ENCODE measurements at places on chromosomes 1 and 21.
A peak's percentile ranks its signal among the peaks of the same experiment; 100 is the strongest.

DNA sequence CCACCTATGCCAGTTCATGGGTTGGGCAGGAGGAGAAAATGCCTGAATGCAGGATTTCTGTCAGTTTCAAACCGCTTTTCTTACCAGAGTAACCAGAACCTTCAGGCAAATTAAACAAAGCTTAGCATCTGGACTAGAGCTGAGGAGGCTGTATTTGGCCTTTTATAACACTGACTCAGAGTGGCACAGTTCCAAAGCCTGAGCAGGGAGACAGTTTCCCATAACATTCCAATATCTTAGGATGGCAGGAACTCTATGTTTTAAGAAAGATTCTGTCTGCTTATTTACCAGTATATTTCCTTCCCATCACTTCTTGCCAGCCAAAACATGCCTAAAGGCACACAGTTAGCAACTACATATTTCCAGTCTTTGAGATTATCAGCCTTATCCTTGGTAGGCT is 46.8 kb downstream of the UBR4 start:
- DNase-seq: no peak

DNA sequence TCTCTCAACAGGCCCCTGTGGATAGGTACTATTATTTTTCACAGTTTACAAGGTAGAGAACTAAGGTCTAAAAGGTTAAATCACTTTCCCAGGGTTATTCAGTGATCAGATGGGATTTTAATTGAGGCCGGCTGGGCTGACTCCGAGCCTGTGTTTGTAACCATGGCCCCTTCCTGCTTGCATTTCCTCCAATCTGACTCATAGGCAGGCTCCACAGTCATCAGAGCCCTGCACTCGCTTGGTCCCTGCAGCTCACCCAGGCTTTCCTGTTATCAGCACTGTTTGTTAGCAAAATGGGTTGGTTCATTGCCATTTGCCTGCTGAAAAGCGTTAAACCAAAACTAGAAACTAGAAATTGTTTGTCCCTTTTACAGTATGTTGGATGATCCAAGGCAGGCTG is 41.4 kb upstream of the LMX1A start:
- DNase-seq: no peak

DNA sequence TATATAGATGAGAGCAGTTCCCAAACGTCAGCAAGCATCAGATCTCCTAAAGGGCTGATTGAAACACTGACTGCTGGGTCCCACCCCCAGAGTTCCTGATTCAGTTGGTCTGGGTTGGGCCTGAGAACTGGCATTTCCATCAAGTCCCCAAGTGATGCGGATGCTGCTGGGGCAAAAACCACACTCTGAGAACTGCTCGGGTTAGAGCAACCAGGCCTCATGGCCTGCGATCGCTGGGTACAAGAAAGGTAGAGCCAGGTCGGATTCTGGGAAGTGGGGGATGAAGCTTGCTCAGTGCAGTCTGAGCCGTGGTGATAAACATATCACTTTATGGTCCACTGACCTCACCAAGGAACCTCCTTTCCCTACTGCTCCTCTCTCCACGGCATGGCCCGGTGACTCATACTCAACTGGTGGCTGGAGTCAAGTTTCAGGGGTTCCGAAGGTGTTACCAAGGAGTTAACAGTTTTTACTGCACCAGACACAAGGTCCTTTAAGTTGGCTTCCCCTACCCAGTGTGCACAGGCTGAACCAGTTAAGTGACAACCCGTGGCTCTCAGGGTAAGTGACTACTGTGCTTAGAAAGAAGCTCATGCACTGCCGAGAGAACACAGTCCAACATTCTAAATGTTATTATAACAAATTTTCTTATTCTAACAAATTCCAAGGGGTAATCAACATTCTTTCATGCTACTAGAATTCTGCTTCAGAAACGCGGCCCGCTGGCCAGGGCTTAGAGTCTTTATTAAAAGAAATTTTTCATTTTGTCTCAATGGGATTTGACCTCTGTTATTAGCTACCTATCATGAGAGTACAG is 153.5 kb downstream of the TGFBR3 start:
- DNase-seq: no peak

GRCh38 chr1:200909071-200909470 is 14.4 kb downstream of the INAVA start:
- no peak for DNase-seq

DNA sequence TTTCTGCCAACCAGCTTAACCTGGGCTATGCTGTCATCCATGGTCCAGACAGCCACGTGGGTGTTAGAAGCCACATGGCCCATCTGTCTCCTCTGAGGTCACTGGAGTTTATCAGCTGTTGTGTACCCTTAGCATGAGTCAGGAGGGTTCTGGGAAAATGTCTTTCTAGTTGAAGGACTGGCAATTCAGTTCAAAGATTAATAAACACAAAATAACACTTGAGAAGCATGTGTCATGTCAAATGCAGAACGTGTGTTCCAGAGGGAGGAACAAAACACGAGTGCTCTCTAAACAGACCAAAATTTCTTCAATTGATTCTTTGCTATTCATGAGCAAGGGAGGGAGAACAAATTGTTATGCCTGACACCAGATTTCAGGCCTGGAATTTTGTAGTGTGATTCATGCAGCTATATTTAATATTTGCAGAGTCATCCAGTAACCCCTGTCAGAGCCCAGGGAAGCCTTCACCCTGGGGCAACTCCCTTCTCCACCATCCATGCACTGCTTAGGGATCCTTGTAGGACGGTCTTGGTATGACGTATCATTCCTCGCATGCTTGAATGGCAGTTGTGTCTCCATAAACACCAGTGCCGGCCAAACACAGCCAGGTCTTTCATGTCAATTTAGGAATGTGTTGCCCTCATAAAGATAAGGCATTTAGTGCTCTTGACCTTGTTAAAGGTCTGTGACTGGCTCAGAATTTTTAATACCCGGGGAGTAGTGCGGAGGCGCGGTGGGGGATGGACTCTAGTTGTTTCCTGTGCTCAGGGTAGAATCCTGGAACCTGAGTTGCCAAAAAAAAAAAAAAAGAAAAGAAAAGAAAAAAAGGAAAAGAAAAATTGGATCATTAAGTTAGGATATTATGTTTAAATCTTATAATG is 27.7 kb upstream of the DYRK1A start:
- DNase-seq: peak; percentile 4

GRCh38 chr1:177020851-177021589 is 143.5 kb downstream of the ASTN1 start:
- no peak for DNase-seq

DNA sequence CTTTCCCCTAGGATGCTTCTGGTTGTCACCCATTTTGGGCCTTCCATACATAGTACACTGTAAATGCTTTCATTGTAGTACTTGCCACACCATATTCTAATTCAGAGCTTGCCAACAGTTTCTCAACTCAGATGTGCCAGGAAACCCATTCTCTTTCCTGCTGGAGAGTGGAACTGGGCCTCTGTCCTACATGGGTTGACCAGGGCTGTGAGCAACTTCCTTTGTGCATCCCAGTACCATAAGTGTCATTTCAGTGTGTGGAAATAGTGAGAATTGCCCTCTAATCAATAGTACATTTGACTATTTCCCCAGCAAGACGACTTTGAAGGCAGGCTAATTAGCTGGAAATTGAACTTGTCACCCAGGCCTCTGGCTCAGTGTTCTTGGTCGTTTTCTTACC is 74.8 kb downstream of the MTR start:
- no peak for DNase-seq

DNA sequence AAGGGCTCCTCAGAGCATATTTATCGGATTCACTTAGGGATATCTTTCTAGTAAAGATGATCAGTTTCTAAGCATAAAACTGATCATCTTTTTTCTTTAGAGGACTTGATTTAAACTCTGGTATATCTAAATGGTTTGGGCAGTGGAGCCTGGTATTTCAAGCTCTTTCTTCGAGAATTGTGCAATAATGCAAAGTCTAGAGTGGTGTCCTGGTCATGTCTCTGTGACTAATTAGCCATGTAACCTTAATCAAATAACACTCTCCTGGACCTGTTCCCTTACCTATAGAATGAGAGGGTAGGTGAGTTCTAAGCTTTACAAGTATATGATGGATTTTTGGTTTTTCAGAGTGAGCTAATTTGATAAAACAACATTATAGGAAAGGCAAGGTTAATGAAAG is 225.2 kb downstream of the RPS6KC1 start:
- DNase-seq: no peak

GRCh38 chr1:165116732-165117131 is 239.8 kb downstream of the LMX1A start:
- DNase-seq: no peak

- no peak for DNase-seq
Observed at GRCh38 chr1:234683127-234683860, 73.3 kb upstream of the IRF2BP2 start.

DNA sequence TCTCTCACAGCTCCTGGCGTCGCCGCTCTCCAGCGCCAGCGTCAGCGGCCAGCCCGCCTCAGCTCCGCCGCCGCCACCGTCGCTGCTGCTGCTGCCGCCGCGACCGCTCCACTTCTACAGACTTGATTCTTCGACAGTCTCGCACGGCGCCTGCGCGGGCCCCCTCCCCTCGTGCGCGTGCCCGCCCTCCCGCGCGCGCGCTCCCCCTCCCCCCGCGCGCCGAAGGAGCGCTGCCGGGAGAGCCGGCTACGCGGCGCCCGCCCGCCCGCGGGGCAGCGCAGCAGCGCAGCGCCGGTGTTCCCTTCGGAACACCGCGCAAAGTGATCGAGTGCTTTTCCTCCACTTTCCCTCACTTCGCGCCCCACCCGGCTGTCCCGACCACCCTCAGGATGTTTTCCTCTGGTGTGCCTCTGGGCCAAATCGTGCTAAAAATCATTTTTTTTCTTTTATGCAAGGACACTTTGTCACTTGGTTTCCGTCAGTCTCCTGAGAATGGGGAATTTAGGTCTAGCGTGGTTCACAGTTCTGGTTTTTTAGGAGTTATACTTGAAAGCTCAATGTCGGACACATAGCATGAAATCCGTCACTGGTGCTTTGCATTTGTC is at the start of gene IRF2BP2:
Gene IRF2BP2, minus strand, starts transcription at position 118 of the 605 bp plus-strand sequence. CDS start 684 bp downstream, outside the sequence.
- DNase-seq: peak; percentile 81

DNA sequence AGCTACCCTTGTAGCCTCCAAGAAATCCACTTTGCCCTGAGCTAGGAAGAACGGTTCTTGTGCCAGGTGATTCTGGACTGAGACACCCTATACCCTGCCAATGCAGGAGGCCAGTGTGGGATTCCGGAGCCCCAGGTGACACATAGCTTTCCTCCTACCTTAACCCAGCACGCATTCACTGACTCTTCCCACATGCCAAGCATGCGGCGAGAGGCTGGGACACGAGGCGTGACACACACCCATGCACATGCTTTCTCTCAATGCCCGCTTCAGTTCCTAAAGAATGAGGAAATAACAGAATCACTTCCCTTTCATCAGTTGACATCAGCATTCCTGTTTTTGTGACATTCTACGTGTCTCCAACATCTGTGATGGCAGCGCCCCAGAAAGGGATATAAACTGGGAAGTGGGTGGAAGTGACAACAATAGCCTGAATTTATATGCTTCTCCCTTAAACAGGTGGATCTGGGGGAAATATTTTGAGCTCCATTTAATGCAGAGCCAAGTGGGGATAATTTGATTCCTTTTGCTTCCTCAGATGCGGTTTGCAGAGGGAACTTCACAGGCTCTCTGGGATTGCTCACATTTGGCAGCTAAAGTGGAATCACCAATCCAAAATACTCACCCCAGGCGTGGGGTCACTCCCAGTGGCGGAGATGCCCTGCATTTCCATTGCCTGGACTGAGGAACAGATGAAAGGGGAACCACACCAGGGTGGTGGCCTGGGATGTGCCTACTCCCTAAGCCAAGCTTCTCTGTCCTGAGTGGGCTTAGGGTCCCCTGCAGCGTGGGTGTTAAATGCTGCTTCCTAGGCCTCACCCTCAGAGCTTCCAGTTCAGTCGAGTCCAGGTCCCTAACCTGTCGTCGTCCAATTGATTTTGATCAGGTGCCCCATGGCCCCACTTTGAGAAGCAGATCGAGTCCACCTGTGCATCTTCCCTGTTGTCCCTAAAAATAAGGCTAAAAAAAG is 445.1 kb downstream of the SIPA1L2 start:
- no peak for DNase-seq

GRCh38 chr1:219090607-219091006 is 83.1 kb upstream of the LYPLAL1 start:
- no peak for DNase-seq

DNA sequence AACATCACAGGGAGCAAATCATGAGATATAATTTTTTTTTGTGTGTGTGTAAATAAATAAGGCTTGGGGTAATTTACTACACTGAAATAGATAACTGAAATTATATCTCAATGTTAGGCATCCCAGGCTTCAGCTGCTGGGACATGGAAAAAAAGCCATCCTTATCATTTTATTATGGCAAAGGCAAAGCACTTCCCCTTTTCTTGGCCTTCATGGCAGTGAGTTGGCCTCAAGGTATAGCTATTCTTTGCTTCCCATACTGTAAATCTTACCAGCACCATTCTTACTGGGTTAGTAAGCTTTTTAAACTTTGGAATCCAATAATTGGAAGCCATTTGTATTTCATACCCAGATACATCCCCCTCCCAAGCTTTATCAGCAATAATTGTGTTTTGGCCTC is 29.0 kb downstream of the RBM11 start:
- DNase-seq: no peak

DNA sequence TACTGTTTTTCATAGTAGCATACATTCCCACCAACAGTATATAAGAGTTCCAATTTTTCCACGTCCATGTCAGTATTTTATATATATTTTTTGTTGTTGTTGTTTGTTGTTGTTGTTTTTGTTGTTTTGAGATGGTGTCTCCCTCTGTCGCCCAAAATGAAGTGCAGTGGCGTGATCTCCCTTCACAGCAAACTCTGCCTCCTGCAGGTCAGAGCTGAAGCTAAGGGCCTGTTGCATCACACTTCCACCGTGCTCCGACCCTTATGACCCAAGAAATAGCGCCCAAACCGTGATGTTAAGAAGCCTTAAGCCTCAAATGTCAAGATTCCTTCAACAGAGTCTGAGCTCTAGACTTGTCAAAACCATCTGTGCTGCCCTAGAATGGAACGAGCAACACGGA is 2032.3 kb downstream of the MRPL39 start:
- no peak for DNase-seq

GRCh38 chr1:50967416-50968157 is 2.5 kb upstream of the CDKN2C start:
- no peak for DNase-seq

DNA sequence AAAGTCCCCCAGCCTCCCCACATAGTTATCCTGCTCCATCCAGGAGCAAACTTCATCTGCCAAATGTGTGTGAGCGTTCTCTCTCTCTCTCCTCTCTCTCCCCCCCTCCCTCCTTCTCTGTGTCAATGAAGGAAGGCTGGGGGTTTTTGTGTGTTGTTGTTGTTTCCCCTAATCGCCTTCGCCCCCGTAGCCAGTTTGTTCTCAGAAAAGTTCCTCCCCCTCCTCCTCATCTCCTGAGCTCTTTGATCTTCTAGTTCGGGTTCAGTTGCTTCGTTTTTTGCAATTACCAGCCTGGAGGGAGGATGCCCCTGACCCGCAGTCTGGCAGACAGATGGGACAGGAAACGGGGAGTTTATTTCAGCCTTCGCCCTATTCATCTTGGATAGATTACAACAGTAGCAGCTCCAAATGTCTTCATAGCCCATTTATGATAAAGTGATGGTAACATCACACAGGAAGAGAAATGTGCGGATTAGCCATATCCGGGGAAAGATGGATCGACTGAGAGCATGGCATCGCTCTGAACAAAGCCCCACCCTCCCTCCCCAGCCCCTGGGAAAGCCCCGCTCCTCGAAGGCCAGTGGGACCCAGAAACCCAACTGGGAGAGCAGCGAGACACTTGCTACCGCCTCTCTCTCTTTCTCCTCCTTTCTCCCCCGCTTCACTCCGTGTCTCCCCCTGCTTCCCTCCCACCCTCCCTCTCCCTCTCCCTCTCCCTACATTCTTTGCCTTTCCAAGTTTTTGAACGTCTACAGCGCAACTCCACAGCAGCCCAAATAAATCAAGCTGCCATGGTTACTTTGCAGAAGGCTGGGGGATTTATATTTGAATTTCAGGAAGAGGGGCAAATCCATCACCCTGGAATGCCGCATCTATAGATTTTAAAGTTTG is 139.7 kb upstream of the ARHGEF16 start:
- no peak for DNase-seq

GRCh38 chr1:152436593-152437496 is 22.8 kb upstream of the CRNN start:
- DNase-seq: no peak
